Fibroblast of skin of scalp (primary cell): ENCODE measurements at places on chromosomes 4 and X.

DNA sequence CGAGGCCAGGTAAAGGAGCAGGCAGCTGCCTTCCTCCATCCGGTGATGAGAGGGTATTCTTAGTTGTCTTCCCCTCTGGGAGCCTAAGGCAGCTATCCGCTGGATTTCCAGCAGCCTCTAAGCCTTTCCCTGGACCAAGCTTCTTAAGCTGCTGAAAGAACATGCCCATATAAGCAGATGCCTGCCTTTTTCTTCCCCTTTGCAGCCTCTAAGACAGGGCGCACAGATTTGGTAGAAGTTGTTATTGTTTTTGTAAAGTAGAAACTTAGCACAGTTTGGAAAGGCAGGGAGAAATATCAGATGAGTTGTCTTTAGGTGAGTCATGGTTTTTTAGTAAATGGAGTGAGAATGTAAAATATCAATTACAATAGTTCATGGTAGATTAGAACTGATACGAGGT lies 210.8 kb downstream of the ARHGAP10 start:
- DNase-seq: no peak

DNA sequence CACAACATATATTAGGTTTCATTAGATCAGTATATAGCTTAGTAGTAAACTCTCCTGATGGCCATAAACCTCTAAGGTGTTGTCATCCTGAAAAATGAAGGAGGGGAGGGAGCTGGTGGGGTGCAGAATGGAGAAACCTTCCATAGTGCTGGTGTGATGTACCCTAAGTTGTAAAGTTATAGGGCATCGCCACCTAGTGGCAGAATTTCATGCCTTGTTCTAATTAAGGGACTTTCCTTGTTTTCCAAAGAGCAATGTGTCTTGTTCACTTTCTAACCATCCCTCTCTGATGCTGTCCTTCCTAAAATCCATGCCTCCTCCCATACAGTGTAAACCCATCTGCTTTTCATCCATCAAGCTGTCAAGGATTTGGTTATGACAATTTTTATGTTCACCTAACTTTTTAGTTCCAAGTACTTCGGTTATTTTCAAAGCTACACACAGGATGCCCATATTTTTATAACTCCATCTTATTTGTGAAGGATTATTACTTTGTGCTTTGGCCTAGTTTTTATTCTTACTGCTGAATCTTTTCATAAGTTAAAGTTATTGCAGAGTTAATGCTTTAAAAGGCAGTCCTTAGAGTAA lies 4.5 kb downstream of the NBDY start:
- peak; percentile 47 for DNase-seq

- DNase-seq: no peak
Observed at GRCh38 chrX:9542761-9543111, 77.9 kb downstream of the TBL1X start.

- no peak for DNase-seq
Observed at GRCh38 chr4:18980516-18981233, 959.1 kb upstream of the LCORL start.

DNA sequence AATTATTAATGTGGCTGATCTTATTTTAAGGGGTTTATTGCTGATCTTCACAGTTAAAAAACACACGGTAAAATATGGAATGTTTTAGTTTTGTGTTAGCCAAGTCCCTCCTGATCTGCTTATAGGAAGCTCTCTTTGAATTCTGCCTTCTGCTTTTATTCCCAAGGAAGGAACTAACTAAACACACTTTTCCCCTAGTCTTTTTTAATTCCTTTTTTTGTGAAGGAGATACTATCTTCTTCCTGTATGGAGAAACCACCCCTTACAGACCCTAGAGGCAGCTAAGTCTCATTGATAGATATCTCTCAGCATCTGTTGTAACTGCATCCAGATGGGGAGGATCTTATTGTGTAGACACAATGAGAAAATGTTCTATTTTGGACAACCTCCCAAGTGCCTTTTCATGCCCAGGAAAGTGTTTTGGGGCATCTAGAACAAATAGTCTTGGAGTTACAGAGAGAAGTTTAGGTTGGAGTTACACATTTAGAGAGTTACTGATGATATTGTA lies 64.4 kb downstream of the AFF1 start:
- no peak for DNase-seq

DNA sequence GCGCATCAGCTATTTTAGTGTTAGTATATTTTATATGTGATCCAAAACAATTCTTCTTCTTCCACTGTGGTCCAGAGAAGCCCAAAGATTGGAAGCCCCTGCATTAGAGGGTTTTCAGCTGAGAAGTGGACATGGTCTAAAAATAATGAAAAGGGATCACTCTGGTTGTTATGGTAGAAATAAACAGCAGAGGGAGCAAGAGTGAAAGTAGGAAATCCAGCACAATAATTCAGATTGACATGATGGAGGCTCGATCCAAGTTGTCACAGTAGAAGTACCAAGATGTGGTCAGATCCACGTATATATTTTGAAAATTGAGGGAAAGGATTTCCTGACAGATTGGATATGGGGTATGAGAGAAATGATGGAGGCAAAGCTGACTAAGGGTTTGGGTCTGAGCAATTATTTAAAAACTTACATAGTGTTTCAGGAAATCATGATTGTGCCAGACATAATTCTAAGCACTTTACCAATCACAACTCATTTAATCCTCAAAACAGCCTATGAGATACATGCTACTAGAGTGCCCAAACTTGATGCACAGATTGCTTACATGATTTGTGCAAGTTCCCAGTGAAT lies 17.0 kb upstream of the TMEM144 start:
- peak; percentile 29 for DNase-seq

- DNase-seq: no peak
Observed at GRCh38 chr4:186307916-186308315, 41.9 kb downstream of the F11 start.

DNA sequence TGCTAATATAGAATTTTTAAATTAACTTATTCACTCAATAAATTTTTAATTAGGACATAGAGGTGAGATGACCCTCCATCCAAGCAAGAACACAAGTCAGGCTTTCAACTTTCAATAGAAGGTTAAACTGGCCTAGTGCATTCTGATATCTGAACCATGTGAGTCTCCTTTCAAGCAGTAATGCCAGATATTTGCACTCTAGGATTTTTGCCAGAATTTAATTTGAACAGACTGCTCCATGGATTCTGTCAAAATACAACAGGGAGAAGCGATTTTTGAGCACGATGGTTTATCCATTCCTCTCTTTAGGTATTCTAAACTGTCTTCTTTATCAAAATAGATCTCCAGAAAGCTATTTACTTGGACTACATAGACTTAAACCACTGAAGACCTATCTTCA lies 72.0 kb upstream of the DCLK2 start:
- DNase-seq: peak; percentile 75

DNA sequence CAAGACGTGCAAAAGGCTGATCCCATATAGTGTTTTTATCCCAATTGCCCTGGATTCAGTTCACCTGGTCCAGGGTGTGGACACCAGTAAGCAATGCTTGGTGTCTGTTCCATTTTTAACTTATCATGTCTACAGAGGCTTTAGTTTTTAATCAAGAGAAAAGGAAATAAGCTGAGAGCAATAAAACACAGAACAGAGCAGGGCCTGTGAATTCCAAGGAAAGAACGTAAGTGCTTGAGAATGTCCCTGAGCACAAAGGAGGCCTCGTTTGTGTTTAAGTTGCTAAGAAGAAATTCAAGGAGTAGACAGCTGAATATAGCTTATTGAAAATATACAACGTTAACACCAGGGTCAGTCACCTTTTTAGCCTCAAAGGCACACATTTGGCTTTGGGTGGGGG lies 191.3 kb downstream of the GPC3 start:
- peak; percentile 12 for DNase-seq

DNA sequence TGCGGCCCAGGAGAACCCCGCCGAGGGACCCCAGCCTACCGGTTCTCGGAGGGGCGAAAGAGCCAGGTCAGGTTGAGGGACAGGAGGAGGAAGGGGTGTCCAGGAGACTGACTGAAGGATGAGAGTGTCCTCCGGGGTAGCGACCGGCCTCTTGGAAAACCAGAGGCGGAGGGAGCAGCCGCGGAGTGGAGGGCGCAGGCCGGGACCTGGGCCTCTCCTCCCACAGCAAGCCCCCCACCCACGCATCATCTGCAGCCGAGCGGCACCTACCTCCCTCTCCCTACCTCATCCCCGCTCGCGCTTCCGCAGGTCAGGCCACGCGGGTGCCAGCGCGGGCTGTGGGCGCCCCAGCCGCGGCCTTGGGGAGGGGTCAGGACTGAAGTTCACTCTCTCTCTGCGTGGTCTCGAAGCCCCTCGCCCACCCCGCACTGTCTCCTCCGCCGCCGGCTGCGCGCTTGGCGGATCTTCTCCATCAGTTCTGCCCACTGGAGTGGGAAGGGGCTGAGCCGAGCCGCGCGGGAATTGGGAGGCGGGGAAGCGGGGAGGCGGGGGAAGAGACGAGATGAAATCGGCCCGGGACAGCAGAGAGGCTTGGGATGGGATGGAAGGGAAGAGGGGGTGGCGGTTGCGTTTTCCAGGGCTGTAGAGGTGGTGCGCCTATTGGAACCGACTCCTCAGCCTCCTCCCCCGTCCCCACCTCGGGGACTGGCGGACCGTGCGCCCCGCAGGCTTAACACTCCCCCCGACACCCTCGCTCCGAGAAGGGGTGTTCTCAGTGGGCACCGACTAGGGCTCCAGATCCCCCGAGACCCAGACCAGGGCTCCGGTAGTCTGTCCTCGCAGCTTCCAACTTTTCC lies 1.8 kb downstream of the NLGN4X start:
- no peak for DNase-seq

DNA sequence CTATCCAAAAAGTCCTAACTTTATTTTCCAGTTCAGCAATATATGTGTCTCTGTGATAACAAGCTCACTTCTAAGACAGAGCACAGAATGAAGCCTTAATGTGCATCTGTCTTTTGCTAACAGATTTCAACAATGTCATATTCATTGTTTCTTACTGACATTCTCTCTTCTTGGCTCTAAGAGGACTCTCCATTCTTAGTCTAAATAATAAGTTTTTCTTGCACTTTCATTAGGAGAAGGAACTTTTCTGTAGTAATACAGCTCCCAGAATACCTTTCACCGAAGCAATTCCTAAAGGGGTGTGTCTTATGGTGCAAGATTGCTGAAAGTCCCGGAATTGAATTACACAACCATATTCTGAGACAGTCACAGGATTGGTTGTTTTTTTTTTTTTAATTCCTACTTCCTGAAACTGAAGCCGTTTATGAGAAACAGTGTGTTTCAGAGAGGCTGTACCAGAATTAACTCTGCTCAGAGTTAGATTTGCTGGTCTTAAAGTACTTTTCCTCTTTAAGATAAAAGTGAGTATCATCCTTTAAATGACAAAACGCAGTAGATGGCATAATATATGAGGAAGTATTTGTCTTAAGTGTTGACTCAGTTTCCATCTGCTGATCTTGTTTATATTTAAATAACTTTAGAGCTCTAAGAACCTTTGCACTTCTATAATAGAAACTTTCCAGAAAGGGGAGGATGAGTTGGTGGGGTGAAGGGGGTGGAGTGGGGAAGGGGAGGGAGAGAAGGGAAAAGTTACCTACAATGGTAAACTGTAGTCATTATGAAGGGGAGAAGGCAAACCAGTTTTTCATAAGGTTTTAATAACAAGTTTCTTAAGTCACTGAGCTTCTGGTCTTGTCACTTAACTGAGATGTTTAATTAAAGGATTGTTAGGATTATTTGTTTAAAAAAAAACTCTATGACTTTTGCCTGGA lies at the start of gene ALPK1:
TSS of gene ALPK1 (plus strand) at position 421 of the 932 bp plus-strand sequence.
- peak; percentile 93 for DNase-seq

DNA sequence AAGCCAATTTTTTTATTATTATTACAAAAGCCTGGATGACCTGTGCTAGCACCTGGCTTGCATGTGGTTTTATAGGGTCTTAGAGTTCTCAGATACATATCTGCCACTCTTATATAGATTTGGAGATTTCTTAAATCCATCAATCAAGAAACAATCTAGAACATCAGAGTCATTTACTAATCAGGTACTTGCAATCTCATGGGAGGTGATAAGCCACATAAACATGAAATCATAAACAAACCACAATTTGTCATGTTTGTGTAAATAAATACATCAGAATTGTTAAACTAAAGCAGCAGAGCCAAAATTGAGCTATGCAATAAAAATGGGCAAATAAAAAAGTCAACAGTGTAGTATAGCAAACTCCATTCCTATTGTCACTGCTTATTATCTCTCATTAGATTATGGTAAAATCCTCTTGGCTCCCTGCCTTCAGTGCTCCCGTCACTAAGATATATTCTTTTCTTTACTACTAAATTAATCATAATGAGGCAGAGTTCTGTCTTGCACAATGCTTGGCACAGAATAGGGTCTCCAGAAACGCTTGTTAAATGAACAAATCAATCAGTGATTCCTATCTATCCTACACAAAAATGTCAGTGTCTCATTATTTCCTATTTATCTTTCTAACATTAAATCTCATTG lies 108.7 kb upstream of the TTC29 start:
- DNase-seq: no peak

GRCh38 chr4:140756319-140757231 lies at the start of gene TBC1D9:
TBC1D9 (minus strand) TSS chr4:140756385; CDS start chr4:140756045, 340 bp downstream.
- peak; percentile 84 for DNase-seq

GRCh38 chr4:89161841-89162240 lies 50.5 kb downstream of the TIGD2 start:
- peak; percentile 9 for DNase-seq

DNA sequence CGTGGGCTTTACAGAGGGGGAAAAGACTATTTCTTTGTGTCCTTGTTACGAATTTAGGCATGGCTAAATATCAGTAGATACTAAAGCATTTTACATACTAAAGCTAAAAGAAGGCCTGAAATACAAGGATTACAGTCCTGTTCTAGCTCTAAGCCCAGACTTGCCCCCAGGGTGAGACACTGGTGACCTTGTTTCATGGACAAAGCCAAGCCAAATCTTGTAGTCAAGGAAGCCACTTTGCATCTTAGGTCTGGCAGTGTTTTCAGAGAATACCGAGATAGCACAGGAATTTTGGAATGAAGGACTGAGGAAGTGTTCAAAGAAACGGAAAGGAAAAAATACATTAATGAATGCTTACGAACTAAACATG lies 733 bp upstream of the G3BP2 start:
- no peak for DNase-seq

DNA sequence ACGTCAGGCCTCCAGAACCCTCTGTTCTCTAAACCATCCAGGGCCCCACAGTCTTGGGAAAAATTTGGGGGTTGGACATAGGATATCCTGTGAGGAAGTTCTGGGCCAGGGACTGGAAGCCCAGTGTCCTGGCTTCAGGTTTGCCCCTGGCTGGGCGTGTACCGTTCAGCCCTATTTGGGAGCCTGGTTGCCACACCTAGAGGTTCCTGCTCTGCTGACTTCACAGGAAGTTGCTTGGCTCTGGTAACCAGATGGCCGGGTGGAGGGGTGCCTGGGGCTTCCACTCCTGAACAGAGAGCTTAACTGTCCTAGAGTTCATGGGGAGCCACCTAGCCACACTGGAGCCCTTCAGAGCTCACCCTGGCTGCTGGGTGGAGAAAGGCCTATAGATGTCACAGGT lies 1.1 kb downstream of the TAFAZZIN start:
- no peak for DNase-seq

DNA sequence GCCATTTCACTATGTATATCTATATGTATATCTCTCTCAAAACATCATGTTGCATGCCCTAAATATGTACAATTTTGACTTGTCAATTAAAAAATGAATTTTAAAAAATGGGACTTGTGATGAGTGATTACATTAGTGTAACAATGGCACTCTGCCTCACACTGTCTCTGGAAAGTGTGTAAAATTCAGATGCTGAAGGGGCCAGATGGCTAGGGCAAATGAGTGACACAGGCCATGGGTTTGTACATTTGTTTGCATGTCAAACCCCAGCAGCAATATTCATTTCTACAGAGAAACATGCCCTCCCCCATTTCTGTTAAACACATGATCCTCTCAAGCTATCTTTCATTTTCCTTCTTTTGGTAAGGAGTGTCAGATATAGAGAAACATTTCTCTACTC lies 8.1 kb downstream of the SCARB2 start:
- no peak for DNase-seq
